ENCODE measurements at places on chromosomes 7 and 10. TPM values are rescaled to one million over a fixed set of nuclear protein-coding genes. Genes with fewer than 3 reads are reported as not detected.
A peak's percentile ranks its signal among the peaks of the same experiment; 100 is the strongest.

Gene MGAM2
- polyA plus RNA-seq: not detected

Gene HOXA3
- not detected for polyA plus RNA-seq

Gene ZNF117
- polyA plus RNA-seq: 5.2 TPM

Gene RAB11FIP2
- 7.5 TPM for polyA plus RNA-seq

Gene MAT1A
- polyA plus RNA-seq: not detected

Gene SFTPA1
- polyA plus RNA-seq: not detected

Gene IKZF1
- polyA plus RNA-seq: 229 TPM

Gene SLIT1
- polyA plus RNA-seq: 0.65 TPM

Gene UNC5B
- not detected for polyA plus RNA-seq

Gene ADARB2
- polyA plus RNA-seq: 0.13 TPM

Gene EVX1
- polyA plus RNA-seq: not detected

Gene ZNF239
- 2.2 TPM for polyA plus RNA-seq

GRCh38 chr10:75967491-75967890 is 536.1 kb downstream of the LRMDA start:
- no peaks in the 10 kb centered on the region for H3K27me3 ChIP-seq
- no peak for DNase-seq
- H3K4me3 ChIP-seq: no peak overlapping the region

DNA sequence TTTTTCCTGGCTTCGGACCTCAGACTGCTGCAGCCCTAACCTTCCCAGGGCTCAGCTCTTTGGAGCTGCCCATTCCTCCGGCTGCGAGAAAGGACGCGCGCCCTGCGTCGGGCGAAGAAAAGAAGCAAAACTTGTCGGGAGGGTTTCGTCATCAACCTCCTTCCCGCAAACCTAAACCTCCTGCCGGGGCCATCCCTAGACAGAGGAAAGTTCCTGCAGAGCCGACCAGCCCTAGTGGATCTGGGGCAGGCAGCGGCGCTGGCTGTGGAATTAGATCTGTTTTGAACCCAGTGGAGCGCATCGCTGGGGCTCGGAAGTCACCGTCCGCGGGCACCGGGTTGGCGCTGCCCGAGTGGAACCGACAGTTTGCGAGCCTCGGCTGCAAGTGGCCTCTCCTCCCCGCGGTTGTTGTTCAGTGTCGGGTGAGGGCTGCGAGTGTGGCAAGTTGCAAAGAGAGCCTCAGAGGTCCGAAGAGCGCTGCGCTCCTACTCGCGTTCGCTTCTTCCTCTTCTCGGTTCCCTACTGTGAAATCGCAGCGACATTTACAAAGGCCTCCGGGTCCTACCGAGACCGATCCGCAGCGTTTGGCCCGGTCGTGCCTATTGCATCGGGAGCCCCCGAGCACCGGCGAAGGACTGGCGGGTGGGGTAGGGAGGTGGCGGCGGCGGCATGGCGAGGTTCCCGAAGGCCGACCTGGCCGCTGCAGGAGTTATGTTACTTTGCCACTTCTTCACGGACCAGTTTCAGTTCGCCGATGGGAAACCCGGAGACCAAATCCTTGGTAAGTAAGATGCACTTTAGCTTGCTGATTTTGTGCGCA is at the start of gene PLXDC2:
Gene PLXDC2, plus strand, starts transcription at position 22 of the 820 bp plus-strand sequence.
- H3K36me3 ChIP-seq: no peaks in the 10 kb centered on the region
- H3K4me1 ChIP-seq: peaks cover 24% of the 10 kb centered on the region
- H3K27me3 ChIP-seq: peaks cover 29% of the 10 kb centered on the region
- peak within 1 kb of the TSS; percentile 84 for H3K4me3 ChIP-seq

- DNase-seq: no peak
- no peak overlapping the region for H3K27ac ChIP-seq
- H3K27me3 ChIP-seq: no peaks in the 10 kb centered on the region
- H3K36me3 ChIP-seq: no peaks in the 10 kb centered on the region
- no peaks in the 10 kb centered on the region for H3K4me1 ChIP-seq
Observed at GRCh38 chr10:34776090-34776690, 38.9 kb downstream of the PARD3 start.

DNA sequence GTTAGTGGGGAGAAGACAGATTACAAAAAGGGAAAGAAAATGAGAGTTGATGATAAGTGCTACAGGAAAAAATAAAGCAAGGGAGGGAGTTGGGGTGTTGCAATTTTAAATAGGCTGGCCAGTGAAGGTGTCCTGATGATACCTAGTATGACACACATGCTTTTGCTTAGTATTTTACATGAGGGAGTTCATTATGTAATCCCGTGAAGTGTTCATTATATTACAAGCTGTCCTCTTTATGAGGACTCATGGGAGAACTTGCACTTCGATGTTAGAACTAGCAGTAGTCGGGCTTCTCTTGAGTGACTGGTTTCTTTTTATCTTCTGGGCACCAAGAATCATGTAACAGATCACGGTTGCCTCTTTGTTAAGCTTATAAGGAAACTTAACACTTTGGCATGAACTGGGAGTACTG is 102.3 kb upstream of the MTPN start:
- H3K4me1 ChIP-seq: no peaks in the 10 kb centered on the region
- DNase-seq: no peak
- no peak overlapping the region for H3K4me3 ChIP-seq
- no peaks in the 10 kb centered on the region for H3K27me3 ChIP-seq
- no peak overlapping the region for H3K27ac ChIP-seq

GRCh38 chr10:101817337-101818118 is 716 bp downstream of the OGA start:
- no peak for DNase-seq
- H3K4me3 ChIP-seq: peak overlapping the region; percentile 55
- peaks cover 13% of the 10 kb centered on the region for H3K36me3 ChIP-seq
- H3K27ac ChIP-seq: peak overlapping the region; percentile 81

DNA sequence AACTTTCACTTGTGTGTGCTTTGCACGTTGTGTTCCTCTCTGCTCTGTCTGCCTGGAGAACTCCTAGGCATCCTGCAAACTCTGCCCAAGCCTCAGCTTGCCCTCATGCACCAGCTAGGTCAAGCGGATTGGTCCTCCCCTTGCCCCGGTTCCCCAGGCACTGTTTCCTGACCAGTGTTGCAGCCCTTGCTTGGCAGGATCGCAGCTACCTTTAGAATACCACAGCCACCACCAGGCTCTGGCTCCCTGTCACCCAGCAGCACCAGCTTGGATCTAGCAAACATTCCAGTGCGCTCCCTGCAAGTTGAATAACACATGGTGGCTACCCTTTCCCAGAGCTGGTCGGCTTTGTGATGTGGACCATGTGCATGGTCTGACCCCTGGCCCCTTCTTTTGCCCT is 19.0 kb downstream of the ZMIZ1 start:
- peaks cover 39% of the 10 kb centered on the region for H3K4me1 ChIP-seq
- no peak overlapping the region for H3K27ac ChIP-seq
- peaks cover 34% of the 10 kb centered on the region for H3K27me3 ChIP-seq
- no peak overlapping the region for H3K4me3 ChIP-seq

- no peak for DNase-seq
- H3K27me3 ChIP-seq: no peaks in the 10 kb centered on the region
- H3K4me3 ChIP-seq: no peak overlapping the region
- H3K4me1 ChIP-seq: peaks cover 6% of the 10 kb centered on the region
- H3K36me3 ChIP-seq: no peaks in the 10 kb centered on the region
Observed at GRCh38 chr7:18212758-18213157, 185.1 kb upstream of the PRPS1L1 start.

- H3K27ac ChIP-seq: no peak overlapping the region
- H3K36me3 ChIP-seq: no peaks in the 10 kb centered on the region
- DNase-seq: no peak
- no peak overlapping the region for H3K4me3 ChIP-seq
- no peaks in the 10 kb centered on the region for H3K27me3 ChIP-seq
Observed at GRCh38 chr7:2475678-2476015, 551 bp downstream of the GRIFIN start.

GRCh38 chr10:29811751-29812427 is 177.1 kb upstream of the SVIL start:
- no peaks in the 10 kb centered on the region for H3K36me3 ChIP-seq
- no peaks in the 10 kb centered on the region for H3K4me1 ChIP-seq
- DNase-seq: no peak
- H3K27ac ChIP-seq: no peak overlapping the region
- H3K27me3 ChIP-seq: no peaks in the 10 kb centered on the region

DNA sequence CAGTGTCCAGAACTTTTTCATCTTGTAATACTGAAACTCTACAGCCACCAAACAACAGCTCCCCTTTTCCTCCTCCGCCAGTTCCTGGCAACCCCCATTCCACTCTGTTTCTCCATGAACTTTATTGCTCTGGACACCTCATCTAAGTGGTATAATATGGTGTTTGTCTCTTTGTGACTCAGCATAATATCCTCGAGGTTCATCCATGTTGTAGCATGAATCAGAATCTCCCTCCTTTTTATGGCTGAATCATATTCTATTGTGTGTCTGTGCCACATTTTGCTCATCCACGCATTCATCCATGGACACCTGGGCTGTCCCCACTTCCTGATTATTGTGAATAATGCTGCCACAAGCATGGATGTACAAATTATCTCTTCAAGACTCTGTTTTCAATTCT is 124.4 kb upstream of the FGFR2 start:
- H3K27ac ChIP-seq: no peak overlapping the region
- no peaks in the 10 kb centered on the region for H3K36me3 ChIP-seq
- H3K27me3 ChIP-seq: no peaks in the 10 kb centered on the region
- no peak overlapping the region for H3K4me3 ChIP-seq
- no peak for DNase-seq
- no peaks in the 10 kb centered on the region for H3K4me1 ChIP-seq

- H3K4me1 ChIP-seq: peaks cover under 1% of the 10 kb centered on the region
- no peaks in the 10 kb centered on the region for H3K36me3 ChIP-seq
- no peak overlapping the region for H3K4me3 ChIP-seq
- no peak for DNase-seq
- H3K27ac ChIP-seq: no peak overlapping the region
Observed at GRCh38 chr10:90274721-90275468, 573.5 kb downstream of the KIF20B start.

DNA sequence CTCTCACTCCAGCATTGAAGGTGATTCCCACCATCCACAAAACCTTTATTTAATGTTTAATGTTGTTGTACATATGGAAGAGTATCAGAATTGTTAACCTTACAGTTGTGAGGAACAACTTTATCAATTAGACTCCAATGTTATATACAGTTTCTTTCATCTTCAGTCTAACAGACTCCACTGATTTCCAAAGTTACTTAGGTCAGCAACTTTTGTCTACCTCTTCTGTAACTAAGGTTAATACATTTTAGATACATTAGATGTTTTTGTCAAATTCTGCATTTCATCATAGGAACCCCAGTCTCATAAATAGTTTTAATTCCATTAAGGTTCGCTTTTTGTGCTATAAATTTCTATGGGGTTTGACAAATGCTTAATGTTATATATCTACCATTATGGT is 223.9 kb upstream of the POM121L12 start:
- no peak for DNase-seq
- H3K4me1 ChIP-seq: no peaks in the 10 kb centered on the region
- no peak overlapping the region for H3K4me3 ChIP-seq
- H3K27me3 ChIP-seq: no peaks in the 10 kb centered on the region

- no peak overlapping the region for H3K4me3 ChIP-seq
- no peak overlapping the region for H3K27ac ChIP-seq
- H3K27me3 ChIP-seq: no peaks in the 10 kb centered on the region
- DNase-seq: no peak
Observed at GRCh38 chr7:123028339-123028738, 32.8 kb upstream of the TAS2R16 start.

GRCh38 chr7:41053820-41054219 is 649.1 kb downstream of the INHBA start:
- no peaks in the 10 kb centered on the region for H3K4me1 ChIP-seq
- DNase-seq: no peak

- no peaks in the 10 kb centered on the region for H3K36me3 ChIP-seq
- no peak for DNase-seq
- no peak overlapping the region for H3K4me3 ChIP-seq
- no peaks in the 10 kb centered on the region for H3K4me1 ChIP-seq
- H3K27me3 ChIP-seq: no peaks in the 10 kb centered on the region
Observed at GRCh38 chr10:109191341-109191740, 732.0 kb downstream of the XPNPEP1 start.

GRCh38 chr10:122557516-122557915 is 3.0 kb upstream of the DMBT1 start:
- H3K4me1 ChIP-seq: no peaks in the 10 kb centered on the region
- no peaks in the 10 kb centered on the region for H3K36me3 ChIP-seq
- no peaks in the 10 kb centered on the region for H3K27me3 ChIP-seq

DNA sequence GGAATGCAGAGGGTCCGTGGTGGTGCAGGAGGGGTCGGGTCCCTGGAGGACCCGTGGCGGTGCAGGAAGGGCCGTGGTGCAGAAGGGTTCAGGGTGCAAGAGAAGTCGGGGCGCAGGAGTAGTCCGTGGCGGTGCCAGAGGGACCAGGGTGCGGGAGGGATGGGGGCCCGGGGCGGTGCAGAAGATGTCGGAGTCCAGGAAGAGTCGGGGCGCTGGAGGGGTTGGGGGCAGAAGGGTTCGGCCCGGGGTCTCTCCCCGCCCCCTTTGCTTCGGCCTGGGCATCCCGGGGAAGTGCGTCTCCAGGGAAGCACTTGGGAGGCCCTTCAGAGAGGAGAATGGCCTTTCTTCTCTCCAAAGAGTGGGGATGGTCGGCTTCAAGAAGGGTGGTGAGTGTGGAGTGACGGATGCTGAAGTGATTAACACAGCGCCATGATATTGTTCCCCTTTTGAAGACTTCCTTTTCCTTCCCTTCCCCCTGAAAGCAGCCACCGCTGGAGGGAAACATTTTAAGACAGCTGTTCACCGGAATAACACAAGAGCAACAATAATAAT is 997 bp downstream of the WDR37 start:
- peaks cover 12% of the 10 kb centered on the region for H3K36me3 ChIP-seq
- H3K4me1 ChIP-seq: peaks cover 36% of the 10 kb centered on the region
- DNase-seq: peak; percentile 67
- peak overlapping the region; percentile 57 for H3K4me3 ChIP-seq
- H3K27me3 ChIP-seq: no peaks in the 10 kb centered on the region
- peak overlapping the region; percentile 93 for H3K27ac ChIP-seq

- no peaks in the 10 kb centered on the region for H3K27me3 ChIP-seq
- DNase-seq: no peak
- no peak overlapping the region for H3K27ac ChIP-seq
- no peaks in the 10 kb centered on the region for H3K4me1 ChIP-seq
Observed at GRCh38 chr10:125000366-125001312, 58.7 kb downstream of the ZRANB1 start.

- H3K4me1 ChIP-seq: peaks cover 7% of the 10 kb centered on the region
- peak overlapping the region; percentile 25 for H3K27ac ChIP-seq
- DNase-seq: peak; percentile 89
Observed at GRCh38 chr10:95183271-95184230, 10.5 kb upstream of the ACSM6 start.

DNA sequence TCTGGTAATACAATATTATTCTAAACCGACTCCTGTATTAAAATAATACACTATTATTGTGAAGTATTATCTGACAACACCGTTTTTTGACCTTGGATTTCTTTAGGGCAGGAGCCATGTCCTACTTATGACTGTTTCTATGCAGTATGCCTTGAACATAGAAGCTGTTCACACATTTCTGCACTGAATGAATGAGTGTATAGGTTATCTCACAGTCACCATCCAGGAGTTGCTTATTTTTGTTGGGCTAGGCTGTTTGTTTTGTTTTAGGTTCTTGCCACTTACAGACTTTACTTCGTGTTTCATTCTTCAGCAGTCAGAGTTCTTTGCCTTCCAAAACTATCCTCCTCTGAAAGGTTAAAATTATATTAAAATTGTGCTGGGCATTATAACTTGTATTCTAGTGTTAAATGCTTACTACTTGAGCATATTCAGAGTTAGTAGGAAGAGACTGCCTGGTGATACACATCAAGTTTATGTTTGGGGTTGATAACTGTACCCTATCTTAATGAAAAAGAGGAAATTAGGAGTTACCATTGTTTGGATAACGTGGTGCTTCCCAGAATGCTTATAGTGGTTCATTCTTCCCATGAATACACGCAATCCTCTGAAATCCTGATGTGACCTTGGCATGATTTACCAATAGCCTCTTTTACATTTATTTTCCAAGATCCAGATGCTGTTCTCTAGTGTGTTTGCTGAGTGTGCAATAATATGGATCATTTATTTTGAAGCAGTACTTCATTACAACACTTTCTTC is 1.7 kb downstream of the RALA start:
- peaks cover 1% of the 10 kb centered on the region for H3K36me3 ChIP-seq
- peaks cover 26% of the 10 kb centered on the region for H3K4me1 ChIP-seq
- DNase-seq: no peak
- H3K27me3 ChIP-seq: no peaks in the 10 kb centered on the region
